ENCODE measurements at places on chromosomes 1 and 21.
A peak's percentile ranks its signal among the peaks of the same experiment; 100 is the strongest.

DNA sequence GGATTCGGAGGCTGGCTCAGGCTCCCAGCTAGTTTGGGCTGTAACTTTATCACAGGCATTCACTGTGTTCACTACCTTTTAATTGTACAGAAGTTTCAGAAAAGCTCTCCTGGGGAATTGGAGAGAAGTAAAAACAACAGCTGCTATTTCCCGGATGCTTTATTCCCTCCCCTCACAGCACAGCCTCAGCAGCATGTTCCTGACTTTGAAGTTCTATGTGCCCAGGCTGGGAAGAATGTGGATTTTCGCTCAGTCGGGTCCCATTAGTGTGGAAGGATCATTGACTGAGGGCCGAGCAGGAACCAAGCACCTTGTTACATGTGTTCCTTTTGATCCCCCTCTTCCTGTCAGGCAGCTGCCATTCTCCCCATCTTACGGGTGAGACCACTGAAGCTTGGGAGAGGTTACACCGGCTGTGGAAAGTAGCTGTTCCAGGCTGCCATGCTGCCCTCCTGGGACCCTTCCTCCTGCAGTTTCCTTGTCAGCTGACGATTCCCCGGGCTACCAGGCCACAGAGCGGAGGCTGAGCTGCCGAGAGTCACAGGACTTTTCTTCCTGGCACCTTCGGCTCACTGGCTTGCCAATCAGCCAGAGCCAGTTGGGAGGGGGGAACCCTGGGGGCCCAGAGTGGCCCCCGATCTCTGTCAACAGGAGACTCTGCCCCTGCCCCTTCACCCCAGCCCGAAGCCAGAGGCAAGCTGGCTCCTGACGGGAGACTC is 223.1 kb upstream of the TMEM51 start:
- no peak for DNase-seq

- DNase-seq, result no peak
These were observed 33.5 kb downstream of the VPS26C start for GRCh38 chr21:37233551-37234146.

DNA sequence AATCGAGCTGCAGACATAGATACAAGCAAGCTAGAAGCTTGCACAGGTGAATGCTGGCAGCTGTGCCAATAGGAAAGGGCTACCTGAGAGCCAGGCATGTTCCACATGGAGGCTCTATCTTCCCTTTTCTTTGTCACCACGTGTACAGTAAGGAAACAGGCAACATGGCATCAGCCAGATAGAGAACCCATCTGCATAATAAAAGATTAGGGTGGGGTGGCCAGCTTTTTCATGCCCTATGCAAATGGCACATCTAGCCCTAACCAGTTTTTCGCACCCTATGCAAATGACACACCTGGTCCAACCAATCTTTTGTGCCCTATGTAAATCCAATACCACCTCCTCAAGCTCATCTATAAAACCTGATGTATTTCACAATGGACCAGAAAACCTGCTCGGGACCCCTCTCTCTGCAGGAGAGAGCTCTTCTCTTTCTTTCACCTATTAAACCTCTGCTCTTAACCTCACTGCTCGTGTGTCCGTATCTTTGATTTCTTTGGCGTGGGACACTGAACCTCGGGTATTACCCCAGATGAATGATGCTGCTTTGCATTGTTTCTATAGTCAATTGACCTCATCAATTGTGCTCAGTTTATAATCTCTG is 93.9 kb downstream of the SLC30A10 start:
- no peak for DNase-seq

GRCh38 chr1:176938375-176938774 is 226.1 kb downstream of the ASTN1 start:
- no peak for DNase-seq

GRCh38 chr1:168861421-168862004 is 132.5 kb upstream of the DPT start:
- no peak for DNase-seq

DNA sequence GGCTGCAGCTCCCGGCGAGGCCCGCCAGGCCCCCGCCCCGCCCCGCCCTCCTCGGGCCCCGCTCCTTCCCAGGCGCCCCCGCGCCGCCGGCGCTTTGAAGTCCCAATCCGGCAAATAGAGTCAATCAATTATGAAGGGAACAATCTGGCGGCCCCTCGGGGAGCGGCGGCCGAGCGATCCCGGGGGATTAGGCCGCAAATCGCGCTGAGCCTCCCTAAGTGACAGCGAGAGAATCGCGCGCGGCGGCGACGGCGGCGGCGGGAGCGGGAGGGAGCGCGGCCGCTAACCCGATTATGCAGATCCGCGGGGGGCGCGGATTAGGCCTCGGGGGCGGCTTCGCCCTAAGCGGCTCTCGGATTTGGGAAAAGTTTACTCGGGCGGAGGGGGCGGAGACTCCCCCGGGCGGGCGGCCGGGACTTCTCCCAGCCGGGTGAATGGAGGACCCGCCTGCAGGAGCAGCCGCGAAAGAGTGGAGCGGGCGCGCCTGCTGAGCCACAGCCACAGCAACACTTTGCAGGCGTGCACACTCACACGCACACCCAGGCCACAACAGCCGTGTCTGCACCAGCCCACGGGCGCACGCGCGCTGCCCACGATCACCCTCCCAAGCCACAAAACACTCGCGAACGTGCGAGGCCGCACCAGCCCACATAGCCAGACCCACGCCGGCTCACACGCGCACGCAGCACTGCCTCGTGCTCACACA is 23.0 kb upstream of the DMBX1 start:
- DNase-seq, result no peak

- DNase-seq, result no peak
These were observed 112.1 kb downstream of the PHTF1 start for GRCh38 chr1:113647164-113647563.

GRCh38 chr1:182925661-182926060 is 27.3 kb downstream of the SHCBP1L start:
- no peak for DNase-seq

GRCh38 chr1:97630281-97630680 is 290.6 kb downstream of the DPYD start:
- no peak for DNase-seq

- DNase-seq, result peak; percentile 48
These were observed 15.7 kb downstream of the ASPM start for GRCh38 chr1:197130677-197131304.
